Activated CD4-positive, CD25-positive, alpha-beta regulatory T cell treated with anti-CD3 and anti-CD28 coated beads, Interleukin-2, amount 50 U/mL, for 16 hours (primary cell): ENCODE measurements at places on chromosomes 2 and 18.

- DNase-seq, result no peak
These were observed 201.5 kb upstream of the BOD1L2 start for GRCh38 chr18:56945171-56946083.

GRCh38 chr2:71896385-71897136, 251.1 kb downstream of the CYP26B1 start:
- DNase-seq, result no peak

GRCh38 chr2:68588589-68588988, 54.8 kb upstream of the PROKR1 start:
- DNase-seq, result no peak

- DNase-seq, result no peak
These were observed 1.6 kb upstream of the ERMN start for GRCh38 chr2:157327200-157327599.

GRCh38 chr2:148640767-148641166, 3.8 kb upstream of the EPC2 start:
- no peak for DNase-seq

DNA sequence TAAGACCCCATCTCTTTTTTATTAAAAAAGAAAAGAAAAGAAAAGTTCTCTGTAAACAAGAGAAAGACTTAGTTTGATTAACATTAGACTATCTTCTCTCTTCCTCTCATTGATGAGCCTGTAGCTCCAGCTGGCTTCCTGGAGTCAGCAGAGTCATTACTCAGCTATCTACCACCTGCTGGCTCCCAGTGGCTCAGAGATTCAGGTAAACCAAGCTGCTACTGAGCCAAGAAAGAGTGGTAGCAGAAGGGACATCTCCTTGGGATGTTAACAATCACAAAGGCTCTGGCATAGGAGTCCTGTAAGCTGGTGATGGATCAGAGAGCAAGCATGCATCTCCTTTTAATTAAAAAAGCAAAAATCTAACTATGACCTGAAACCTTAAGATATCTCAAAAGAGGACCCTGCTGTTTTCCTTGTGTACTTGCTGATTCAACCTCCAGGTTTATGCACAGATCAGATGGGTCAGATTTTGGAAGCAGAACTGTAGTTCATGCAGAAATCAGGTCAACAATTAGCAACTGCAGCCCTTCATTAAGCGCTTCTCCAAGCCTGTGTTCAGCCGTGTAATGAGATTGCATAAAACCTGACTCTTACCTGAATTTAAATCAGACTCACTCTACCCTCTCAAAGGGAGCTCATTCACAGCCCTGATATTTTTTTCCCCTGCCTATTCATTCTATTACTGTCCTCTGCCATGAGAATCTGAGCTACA, 225.8 kb downstream of the RNF152 start:
- DNase-seq, result no peak

- DNase-seq, result no peak
These were observed 717.4 kb downstream of the GALR1 start for GRCh38 chr18:77967071-77967470.

GRCh38 chr2:52341732-52342131, 1309.8 kb upstream of the NRXN1 start:
- no peak for DNase-seq

DNA sequence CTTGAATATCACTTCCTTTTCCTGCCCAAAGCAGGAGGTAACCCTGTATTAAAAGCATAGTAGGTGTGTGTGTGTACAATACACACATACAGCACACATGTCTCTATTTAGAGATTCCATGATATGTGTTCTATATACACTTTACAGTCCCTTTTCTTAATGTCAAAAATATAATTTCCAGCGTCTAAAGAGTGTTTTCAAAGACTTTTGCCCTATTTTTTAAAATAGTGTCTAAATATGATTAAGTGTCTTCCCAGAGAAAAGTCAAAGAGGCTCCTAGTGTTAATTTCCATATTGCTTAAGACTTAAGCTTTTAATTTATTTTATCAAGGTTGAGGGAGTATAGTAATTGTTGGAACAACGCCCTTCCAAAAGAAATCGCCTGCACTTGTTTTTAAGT, 420.3 kb upstream of the POU3F3 start:
- no peak for DNase-seq

DNA sequence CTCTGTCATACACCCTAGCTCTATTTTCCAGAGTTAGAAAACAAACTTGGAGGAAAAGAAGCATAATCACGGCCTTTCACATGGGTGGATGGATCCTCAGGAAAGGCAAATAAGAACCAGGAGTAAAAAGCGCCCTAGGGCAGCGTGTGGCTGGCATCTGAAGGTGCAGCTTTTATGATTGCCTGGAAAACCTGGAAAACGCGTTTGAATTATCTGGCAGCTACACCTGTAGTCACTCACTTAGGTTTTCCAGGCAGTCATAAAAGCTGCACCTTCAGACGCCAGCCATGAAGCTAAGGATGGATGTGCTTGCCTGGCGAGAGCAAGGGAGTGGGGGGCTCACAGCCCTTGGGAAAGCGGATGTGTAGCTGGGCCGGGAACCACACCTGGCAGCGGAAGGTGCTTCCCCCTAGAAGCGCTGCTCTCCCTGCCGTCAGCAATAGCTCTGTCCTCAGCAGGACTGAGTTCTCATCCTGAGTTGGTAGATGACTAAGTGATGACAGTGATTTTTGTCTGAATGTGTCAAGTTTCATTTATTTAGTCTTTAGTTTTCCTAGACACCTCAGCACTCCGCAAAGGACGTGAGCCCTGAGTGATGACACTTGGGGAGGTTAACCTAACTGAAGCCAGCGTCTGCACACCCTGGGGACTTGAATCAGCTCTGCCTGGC, 82.0 kb downstream of the DCDC2C start:
- no peak for DNase-seq

DNA sequence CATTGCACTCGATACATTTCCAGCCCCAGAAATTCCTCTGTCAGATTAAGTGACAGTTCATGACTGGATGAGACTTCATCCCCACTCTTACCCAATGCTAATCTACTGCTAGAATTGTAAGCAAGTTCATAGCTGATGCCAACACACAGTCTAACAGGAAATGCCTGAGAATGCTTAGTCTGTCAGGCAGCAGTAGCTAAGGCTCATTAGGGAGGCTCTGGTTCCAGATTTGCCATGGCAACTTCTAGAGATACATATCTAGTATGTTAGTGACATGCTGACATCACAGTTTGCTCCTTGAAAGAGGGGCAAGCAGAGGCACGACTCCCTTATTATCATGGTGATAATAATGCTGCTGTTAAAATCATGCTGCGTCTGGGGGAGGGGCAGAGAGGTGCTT, 198.4 kb downstream of the RBM43 start:
- no peak for DNase-seq

GRCh38 chr18:21110713-21111345, 784 bp downstream of the ROCK1 start:
- peak; percentile 44 for DNase-seq

DNA sequence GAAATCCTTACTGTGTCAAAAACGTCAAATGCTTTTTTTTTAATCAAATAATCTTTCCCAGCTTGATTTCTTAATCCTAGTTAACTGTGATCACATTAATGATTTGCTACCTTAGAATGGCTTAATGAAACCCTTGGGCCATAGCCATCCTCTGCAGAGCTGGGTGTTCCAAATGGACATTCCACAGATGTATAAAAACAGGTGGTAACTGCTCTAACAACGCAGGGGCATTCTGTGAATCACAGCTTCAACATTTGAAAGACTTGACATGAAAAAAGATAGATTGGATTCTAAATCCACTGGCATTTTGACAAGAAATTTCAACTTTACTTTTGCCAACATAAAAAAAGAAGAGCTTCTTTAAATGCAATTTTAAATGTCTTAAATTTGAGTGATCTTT, 69.8 kb upstream of the RASGRP3 start:
- no peak for DNase-seq

DNA sequence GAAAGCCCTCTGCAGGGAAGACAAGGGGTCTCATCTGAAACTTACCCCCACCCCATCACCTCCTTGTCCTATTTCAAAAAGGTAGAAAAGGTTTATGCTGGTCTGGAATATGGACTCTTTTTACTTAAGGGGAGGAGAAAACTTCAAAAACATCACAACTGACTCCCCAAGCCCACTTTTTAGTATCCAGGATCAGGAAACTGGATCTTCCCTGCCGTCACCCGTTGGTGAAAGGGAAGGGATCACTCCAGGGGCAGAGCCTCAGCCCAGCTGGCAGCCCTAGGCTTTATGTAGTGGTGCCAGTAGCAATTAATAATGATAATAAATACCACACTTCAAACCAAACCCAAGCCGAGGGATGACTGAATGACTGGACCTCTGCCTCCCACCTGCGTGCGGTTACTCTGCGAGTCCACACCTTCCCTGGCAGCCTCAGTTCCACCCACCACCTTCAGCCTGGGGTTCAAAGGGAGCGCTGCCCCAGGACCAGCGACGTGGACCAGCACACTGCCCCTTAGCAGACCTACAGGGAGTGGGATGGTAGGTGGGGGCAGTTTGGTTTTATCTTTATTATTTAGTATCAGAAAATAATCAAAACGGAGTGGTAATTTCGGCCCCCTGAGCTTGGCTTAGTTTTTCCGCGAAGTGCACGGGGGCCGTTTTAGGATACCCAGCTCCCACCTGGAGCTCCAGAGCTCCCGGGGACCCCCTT, 4.9 kb upstream of the GATA6 start:
- DNase-seq, result no peak

DNA sequence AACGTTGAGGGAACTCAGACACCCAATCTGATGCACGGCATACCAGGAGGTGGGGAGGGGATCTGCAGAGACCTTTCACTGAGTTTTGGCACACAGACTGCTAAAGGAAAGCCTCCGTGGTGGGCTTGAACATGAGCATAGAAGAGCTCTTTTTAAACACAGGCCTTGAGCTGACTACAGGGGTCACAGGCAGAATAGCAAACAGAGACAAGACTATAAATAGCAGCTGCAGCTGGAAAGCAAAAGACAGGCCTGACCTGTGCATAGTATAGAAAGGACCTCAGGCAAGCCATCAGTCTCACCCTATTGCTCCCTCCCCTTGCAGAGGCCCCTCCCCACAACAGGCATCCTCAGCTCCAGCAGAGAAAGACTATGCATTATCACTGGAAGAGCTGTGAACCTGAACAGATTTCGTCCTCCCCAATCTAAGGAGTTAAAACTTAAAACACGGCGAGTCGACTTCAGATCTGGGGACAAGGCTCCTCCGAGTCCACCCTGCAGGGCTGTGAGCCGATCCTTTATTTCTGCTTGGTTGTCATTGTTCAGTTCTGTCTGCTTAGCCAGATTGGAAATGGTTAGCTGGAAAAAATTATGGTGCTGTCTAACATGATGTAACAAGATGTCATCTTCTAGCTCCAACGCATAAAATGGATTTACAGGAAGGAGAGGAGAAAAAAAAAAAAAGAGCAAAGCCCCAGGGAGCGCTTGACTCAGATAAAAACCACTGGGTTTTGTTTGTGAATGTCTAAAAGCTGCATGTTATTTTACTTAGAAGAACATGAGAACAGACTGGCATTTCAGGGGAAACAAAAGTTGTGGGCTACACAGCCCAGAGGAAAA, 25.2 kb upstream of the LCLAT1 start:
- DNase-seq, result no peak

DNA sequence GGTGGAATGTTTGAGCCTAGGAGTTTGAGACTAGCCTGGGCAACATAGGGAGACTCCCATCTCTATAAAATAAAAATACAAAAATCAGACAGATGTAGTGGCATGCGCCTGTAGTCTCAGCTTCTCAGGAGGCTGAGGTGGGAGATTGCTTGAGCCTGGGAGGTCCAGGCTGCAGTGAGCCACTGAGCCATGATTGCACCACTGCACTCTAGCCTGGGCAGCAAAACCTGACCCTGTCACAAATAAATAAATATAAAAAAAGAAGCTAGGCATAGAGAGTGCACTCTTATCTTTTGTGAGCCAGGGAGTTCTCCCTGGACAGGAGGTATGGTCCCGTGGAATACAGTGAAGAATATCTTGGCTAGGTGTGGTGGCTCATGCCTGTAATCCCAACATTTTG, 11.0 kb upstream of the KYNU start:
- DNase-seq, result no peak

DNA sequence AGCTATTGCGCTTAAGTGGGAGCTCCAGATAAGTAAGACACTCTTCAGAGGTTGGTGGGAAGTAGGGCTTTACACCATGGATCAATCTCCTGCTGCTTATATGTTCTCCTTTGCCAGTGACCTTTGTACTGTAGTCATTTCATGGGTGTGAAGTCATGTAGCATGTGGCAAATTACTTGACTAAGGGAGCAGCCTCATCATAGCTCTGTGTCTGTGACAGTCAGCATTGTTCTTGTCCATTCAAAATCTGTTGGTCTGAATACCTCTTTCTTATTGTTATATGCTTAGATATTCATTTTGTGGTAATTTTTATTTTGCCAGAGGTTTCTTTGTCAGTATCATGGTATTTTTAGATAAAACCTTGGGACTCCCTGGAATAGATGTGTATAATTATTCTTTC, 18.2 kb downstream of the SLC4A1AP start:
- no peak for DNase-seq

DNA sequence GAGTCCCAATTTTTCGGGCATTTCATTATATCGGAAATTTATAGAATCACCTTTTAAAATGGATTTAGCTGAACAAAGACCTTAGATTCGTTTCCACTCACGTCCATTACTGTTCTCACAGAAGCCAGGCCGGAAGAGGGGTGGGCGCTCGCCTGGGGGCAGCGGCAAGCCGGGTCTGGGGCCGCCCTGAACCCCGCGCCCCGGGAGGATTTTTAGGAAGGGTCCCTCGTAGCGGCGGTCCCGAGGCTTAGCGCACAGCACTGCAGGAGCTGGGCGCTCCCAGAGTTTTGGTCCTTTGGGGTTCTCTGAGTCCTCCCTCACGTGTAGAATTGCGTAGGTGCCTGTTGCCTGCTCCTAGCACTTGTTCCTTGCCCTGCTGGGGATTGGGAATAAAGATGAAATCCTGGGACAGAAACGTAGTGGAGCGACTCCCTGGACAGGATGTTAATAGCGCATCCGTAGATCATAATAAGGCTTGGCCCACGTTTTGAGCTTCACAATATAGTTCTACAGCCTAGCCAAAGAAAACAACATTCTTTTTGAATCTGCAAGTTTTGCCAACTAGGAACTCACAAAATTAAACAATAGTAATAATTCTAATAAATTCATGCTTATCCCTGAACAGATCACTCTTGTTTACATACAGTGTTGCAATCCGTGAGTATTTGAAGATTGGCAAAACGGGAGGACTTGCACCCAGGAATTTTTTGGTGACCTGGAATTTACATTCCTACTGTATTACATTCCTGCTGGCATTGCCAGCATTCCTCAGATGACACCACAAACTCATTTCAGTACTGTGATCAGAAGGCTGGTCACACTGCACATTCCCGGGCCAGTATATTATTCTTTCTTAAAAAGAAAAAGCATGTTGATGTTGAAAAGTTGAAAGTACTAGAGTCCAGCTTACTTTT, 875 bp downstream of the C18orf63 start:
- DNase-seq, result no peak
